ENCODE measurements at places on chromosomes 2 and 18.

DNA sequence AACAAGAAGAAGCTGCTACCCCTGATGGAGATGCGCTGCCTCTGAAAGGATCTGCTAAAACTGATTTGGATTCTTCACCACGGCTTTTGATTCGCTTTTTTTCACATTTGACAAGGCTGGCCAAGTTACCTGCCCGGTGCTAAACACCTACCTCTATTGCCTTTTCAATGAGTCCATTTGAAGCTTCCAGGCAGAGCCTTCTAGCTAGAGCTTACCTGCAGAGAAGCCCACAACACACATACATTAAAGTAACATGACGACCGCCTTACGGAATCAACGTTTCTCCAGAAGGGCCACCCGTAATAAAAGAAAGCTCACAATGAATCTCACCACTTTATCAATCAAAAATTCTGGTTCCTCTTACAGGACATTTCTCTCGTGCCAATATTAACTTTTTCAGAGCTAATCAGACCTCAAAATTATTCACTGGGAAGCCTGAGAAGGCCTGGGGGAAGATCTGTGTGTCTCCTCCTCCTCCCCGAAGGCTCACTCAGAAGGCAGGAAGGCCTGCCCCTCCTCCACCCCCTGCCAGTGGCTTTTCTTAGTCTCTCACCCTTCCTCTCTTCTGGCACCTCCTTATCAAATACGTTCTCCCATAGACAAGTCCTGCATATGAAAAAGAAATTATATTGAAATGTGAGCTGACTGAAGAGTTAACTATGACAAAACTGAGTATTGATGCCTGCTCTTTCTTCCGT, 171.0 kb downstream of the DNER start:
- DNase-seq: no peak

DNA sequence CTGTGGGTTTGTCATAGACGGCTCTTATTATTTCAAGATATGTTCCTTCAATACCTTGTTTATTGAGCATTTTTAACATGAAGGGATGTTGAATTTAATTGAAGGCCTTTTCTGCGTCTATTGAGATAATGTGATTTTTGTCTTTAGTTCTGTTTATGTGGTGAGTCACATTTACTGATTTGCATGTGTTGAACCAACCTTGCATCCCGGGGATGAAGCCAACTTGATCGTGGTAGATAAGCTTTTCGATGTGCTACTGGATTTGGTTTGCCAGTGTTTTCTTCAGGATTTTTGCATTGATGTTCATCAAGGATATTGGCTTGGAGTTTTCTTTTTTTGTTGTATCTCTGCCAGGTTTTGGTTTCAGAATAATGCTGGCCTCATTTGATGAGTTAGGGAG, 60.5 kb downstream of the GTF3C3 start:
- no peak for DNase-seq

- no peak for DNase-seq
Measured at GRCh38 chr2:127570282-127571250, 35.1 kb downstream of the MYO7B start.

- no peak for DNase-seq
Measured at GRCh38 chr2:161223139-161223732, 63.0 kb downstream of the TANK start.

GRCh38 chr2:20931346-20931745, 108.4 kb upstream of the LDAH start:
- no peak for DNase-seq

GRCh38 chr2:200741468-200742202, 70.1 kb upstream of the BZW1 start:
- no peak for DNase-seq

- DNase-seq: no peak
Measured at GRCh38 chr2:65366595-65367125, 65.7 kb downstream of the SPRED2 start.

- DNase-seq: no peak
Measured at GRCh38 chr2:1632510-1632909, 111.8 kb downstream of the PXDN start.

DNA sequence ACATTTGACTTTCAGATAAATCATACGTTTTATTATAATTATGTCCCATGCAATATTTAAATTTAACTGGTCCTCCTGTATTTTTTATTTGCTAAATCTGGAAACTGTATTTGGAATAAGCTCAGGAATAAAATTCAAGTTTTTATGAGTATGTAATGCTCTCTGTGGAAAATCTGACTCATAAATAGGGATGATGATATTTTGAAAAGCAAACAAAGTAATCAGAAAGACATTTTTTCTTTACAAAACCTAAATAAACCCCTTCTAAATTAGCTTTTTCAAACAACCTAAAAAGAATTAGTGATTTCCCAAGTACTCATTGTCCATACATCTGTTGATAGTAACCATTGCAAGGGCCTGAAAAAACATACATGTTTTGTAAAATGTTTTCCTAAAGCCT, 41.1 kb downstream of the ASB1 start:
- DNase-seq: no peak

GRCh38 chr2:240956935-240957655, 41.3 kb upstream of the SNED1 start:
- no peak for DNase-seq

DNA sequence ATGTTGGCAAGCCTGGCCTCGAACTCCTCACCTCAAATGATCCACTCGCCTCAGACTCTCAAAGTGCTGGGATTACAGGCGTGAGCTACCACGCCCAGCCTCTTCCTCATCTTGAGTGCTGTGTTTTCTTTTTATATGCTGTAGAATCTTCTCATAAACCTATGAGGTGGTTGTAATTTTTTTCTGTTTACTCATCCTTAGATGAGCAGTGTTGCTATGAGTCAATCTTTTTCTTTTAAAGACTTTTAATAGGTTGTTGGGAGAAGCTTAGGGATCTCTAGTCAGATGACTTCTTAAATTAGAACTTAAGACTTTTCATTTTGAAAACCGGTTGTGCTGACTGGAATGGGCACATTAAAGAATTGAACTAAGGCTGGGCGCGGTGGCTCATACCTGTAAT, 8.7 kb upstream of the AAK1 start:
- no peak for DNase-seq

DNA sequence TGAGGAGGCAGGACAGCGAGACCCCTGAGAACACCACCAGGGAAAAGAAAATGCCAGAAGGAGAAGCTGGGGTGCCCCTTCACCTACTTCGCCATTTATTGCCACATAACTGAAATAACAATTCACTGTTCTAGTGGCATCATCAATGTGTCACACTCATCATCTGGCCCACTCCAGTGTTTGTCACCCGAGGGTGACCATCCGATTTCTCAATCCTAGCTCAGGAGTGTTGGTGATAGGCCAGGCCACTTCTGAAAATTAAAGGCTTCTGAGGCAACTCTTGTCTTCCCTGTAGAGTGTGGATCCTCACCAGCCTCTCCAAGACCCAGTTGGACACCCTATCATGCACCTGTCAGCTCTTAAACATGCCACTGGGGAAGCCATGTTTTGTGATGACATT, 62.9 kb upstream of the BZW1 start:
- no peak for DNase-seq
